Cardiac muscle cell (in vitro differentiated cells and primary cell): ENCODE measurements at places on chromosomes 12 and 14. TPM values are rescaled to one million over a fixed set of nuclear protein-coding genes. Genes with fewer than 3 reads are reported as not detected.

The LMNTD1 gene
- total RNA-seq: not detected in 2 replicates

The IFNG-AS1 gene
- 0.07 TPM in 1 of 2 replicates, not detected in the other for total RNA-seq

The DPF3 gene
- total RNA-seq: 40.8 and 84.8 TPM in 2 replicates

The ASCL1 gene
- not detected in 2 replicates for total RNA-seq

The CCND2 gene
- total RNA-seq: 89.9 and 110 TPM in 2 replicates

The FAM161B gene
- total RNA-seq: 4.0 and 4.4 TPM in 2 replicates

The SLC10A1 gene
- total RNA-seq: not detected in 2 replicates

The GRIP1 gene
- 5.2 and 7.4 TPM in 2 replicates for total RNA-seq

The CPNE6 gene
- total RNA-seq: 0.12 TPM in 1 of 2 replicates, not detected in the other

The OR10A7 gene
- not detected in 2 replicates for total RNA-seq

The RNASE4 gene
- 9.1 and 9.6 TPM in 2 replicates for total RNA-seq
